ENCODE measurements at places on chromosomes 13 and 19.

GRCh38 chr13:90683711-90684131, 663.8 kb upstream of the MIR17HG start:
- DNase-seq, result no peak

- no peak for DNase-seq
Measured at GRCh38 chr13:24032252-24032651, 128.3 kb upstream of the SPATA13 start.

DNA sequence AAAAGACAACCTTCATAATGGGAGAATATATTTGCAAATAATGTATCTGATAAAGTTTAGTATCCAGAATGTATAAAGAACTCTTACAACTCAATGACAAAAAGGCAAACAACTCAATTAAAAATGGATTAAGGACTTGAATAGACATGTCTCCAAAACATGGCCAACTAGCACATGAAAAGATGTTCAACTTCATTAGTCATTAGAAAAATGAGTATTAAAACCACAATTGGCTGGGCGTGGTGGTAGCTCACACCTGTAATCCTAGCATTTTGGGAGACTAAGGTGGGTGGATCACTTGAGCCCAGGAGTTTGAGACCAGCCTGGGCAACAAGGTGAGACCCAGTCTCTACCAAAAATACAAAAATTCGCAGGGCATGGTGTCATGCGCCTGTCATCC, 18.8 kb upstream of the ZMYM5 start:
- no peak for DNase-seq

GRCh38 chr13:68872338-68872737, 1235.3 kb upstream of the ATXN8OS start:
- DNase-seq, result no peak

DNA sequence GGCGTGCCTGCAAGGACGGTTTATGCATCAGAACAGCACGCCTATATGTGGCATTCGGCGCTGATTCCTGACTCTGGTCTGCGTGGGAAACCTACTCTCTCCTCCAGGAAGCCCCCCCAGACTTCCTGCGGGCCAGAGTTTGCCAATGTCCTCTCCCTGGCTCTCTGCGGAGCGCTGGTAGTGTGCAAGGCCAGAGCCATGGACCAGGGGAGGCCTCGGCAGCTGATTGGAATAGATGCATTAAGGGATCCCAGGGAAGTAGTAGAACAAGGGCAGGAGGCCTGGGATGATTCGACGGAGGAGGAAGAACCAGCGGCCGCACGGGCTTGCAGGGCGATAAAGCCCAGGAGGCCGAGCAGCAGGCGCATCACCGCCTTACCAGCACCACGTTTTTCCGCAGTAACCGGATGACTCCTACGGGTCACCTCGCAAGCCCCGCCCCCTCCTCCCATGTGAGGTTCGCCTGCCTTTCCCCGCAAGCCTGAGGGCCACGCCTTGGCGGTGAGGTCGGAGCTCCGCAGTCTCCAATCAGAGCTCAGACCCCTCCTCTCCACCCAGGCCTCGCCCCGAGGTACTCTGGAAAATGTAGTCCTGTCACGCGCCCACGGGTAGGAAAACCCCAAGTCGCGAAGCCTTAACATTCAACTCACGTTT, 5.0 kb downstream of the CLEC11A start:
- no peak for DNase-seq

DNA sequence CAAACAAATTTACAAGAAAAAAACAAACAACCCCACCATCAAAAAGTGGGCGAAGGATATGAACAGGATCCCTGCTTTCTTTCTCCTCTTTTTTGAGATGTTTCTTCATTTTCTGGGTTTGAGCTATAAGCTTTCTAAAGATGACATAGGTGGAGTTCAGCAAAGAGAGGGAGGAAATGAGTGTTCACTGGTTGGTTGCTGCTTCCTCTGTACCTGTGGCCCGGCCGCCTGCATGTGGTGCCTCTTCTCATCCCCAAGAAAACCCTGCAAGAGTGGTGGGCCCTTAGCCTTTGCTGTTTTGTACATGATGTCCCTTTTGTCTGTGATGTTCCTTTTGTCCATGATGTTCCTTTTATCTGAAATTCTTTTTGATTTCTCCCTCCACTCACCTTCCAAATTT, 178.4 kb upstream of the SERP2 start:
- DNase-seq, result no peak

DNA sequence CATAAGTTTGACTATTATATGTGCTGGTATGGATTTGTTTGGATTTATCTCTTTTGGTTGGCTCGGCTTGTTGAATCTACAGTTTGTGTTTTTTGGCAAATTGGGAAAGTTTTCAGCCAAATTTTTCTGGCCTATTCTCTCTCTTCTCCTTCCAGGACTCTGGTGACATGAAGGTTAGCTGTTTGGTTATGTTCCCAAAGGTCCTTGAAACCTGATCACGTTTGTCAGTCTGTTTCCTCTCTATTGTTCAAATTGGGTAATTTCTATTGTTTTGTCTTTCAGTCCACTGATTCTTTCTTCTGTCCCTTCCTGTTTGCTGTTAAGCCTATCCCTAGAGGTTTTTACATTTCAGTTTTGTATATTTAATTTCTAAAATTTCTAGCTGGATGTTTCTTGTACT, 81.5 kb upstream of the SHISA2 start:
- DNase-seq, result no peak

DNA sequence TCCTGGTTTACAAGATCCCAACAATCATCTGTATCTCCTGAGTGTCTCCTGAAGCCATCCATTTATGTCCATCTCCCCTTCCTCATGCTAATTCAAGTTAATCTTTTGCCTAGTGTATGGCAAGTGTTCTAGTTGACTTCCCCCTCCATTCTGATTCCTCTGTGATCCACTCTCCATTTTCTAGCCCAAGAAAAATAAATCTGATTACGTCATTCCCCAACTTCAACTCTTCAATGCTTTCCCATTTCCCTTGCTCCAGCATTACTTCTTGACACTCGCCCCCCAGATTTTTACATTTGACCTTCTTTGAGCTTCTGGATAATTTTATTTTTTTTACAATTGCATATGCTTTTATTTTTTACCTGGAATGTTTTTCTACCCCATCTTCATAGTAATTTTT, 640.8 kb downstream of the TBC1D4 start:
- DNase-seq, result no peak

GRCh38 chr13:112207129-112207528, 140.2 kb downstream of the SOX1 start:
- no peak for DNase-seq

Data from ACHN (cell line).